NCI-H1930 (cell line): ENCODE measurements at places on chromosomes 7 and 10.
A peak's percentile ranks its signal among the peaks of the same experiment; 100 is the strongest.

- DNase-seq, result no peak
Observed at GRCh38 chr7:115135146-115135545, 213.3 kb downstream of the MDFIC start.

DNA sequence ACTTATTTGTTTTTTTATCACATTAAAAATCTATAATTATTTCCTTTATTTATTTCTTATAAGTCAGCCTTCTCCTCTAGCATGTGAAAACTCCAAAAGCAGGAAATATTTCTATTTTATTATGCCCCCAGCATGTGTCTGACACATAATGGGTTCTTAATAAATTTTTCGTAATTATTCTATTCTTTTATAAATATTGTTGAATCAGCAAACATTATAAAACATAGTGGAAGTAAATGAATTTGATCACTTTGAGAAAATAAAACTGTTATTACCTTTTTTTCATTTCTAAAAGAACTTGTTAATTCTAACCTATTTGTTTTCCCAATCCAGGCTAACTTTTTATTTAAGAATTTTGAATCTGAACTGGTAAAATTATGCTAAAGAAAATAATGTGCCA, 509.1 kb upstream of the PCDH15 start:
- no peak for DNase-seq

DNA sequence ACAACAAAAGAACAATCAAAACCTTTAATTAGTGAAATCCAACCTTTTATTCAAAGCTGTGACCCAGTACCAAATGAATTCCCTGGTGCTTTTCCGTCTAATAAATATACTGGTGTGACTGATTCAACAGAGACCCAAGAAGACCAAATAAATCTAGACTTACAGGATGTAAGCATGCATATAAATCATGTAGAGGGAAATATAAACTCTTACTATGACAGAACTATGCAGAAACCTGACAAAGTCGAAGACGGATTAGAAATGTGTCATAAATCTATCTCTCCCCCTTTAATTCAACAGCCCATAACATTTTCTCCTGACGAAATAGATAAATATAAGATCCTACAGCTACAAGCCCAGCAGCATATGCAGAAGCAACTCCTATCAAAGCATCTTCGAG, 540.6 kb upstream of the TEX47 start:
- no peak for DNase-seq

DNA sequence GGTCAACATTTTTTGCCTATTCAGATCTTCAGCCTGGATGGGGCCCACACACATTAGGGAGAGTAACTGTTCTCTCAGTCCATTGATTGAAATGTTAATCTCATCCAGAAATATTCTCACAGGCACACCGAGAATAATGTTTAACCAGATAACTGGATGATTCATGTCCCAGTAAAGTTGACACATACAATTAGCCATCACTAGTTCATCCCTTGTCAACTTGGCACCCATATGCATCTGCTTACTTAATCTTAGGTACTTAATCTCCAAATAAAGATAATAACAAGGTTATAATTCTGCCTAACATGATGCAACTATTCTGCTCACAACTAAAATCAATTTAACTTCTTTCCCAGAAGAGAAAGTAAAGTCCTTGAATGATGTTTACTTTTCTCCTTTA, 502.6 kb downstream of the ADRA2A start:
- no peak for DNase-seq

- peak; percentile 18 for DNase-seq
Observed at GRCh38 chr7:118104812-118105441, 79.0 kb upstream of the LSM8 start.
